Activated CD4-positive, alpha-beta T cell treated with anti-CD3 and anti-CD28 coated beads, Interleukin-2, amount 10 ng/mL, durations not matched to agents 7 days and 5 days (primary cell): ENCODE measurements at places on chromosomes 6 and 20. TPM values are rescaled to one million over a fixed set of nuclear protein-coding genes. Genes with fewer than 3 reads are reported as not detected.

The MAP7 gene
- total RNA-seq, result 2.3 TPM

GRCh38 chr6:145836170-145836569 is 21.6 kb upstream of the FBXO30 start:
- no peak overlapping the region for H3K27ac ChIP-seq
- H3K36me3 ChIP-seq, result no peaks in the 10 kb centered on the region
- DNase-seq, result no peak
- no peaks in the 10 kb centered on the region for H3K27me3 ChIP-seq
- H3K4me3 ChIP-seq, result no peak overlapping the region
- H3K4me1 ChIP-seq, result peaks cover 8% of the 10 kb centered on the region

DNA sequence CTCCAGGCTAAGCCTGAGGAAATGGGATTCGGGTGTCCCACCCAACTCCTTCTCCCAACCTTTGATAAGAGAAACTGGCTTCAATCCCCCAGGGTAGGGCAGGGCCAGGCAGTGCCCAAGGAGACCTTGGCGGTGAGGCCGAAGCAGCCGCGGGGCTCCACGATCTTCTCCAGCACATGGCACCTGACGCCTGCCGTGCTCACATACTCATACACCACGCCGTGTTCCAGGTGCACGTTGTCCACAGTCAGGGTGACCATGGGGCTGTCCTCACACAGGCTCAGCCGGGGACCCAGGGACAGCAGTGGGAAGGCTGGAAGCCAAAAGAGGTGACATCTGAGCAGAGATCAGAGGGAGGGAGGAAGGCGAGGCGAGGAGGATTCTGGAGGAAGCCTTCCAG is 176.5 kb downstream of the PREX1 start:
- no peak for DNase-seq
- no peak overlapping the region for H3K27ac ChIP-seq
- H3K36me3 ChIP-seq, result peaks cover 40% of the 10 kb centered on the region
- H3K4me3 ChIP-seq, result no peak overlapping the region
- no peaks in the 10 kb centered on the region for H3K27me3 ChIP-seq
- no peaks in the 10 kb centered on the region for H3K4me1 ChIP-seq

DNA sequence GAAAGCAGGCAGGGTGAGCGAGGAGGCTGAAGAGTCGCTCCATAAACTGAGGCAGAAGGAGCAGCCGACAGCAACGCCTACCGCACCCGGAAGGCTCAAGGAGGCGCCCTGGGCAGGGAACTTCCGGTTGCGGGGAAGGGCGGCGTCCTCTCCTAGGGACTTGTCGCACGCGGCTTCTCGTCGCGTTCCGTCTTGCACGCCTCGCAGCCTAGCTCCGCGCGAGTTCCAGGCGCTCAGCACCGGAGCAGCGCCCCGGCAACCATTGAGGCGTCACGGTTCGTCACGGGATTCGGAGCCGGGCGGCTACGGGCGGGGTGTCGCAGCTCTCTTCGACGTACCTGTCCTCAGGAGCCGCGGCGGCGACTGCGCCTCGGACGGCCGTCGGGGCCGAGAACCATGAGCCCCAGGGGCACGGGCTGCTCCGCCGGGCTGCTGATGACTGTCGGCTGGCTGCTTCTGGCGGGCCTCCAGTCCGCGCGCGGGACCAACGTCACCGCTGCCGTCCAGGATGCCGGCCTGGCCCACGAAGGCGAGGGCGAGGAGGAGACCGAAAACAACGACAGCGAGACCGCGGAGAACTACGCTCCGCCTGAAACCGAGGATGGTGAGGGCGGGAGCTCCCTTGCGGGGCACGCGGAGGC is at the start of gene SPACA1:
SPACA1 (plus strand) TSS at position 332 of the 641 bp plus-strand sequence; CDS start at position 397, 65 bp downstream.
- H3K4me3 ChIP-seq, result no peak within 1 kb of the TSS
- peaks cover 30% of the 10 kb centered on the region for H3K27me3 ChIP-seq
- DNase-seq, result no peak
- no peak within 1 kb of the TSS for H3K27ac ChIP-seq
